Ovary (tissue), 10 donors: ENCODE measurements at places on chromosomes 11 and 22. TPM values are rescaled to one million over a fixed set of nuclear protein-coding genes. Genes with fewer than 3 reads are reported as not detected.

GRCh38 chr22:36244522-36245391 is 5.4 kb upstream of the APOL2 start:
- DNase-seq = no peak
- no peak overlapping the region for H3K27ac ChIP-seq
- H3K27me3 ChIP-seq = no peaks in the 10 kb centered on the region

DNA sequence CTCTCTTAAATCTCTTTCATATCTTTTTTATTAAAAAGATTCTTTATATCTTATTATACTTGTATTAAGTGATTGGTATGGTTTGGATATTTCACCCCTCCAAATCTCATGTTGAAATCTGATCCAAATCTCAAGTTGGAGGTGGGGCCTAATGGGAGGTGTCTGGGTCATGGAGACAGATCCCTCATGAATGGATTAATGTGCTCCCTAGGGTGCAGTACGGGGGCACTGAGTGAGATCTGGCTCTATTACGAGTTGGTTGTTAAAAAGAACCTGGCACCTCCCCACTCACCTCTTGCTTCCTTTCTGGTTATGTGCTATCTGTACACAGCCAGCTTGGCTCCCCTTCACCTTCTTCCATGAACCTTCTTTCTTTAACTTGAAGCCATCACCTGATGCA is 149.6 kb downstream of the CWF19L2 start:
- no peak overlapping the region for H3K4me3 ChIP-seq
- DNase-seq = no peak
- no peaks in the 10 kb centered on the region for H3K27me3 ChIP-seq
- H3K4me1 ChIP-seq = no peaks in the 10 kb centered on the region
- no peak overlapping the region for H3K27ac ChIP-seq

GRCh38 chr11:22444076-22444475 is 105.9 kb downstream of the SLC17A6 start:
- no peaks in the 10 kb centered on the region for H3K36me3 ChIP-seq
- H3K4me3 ChIP-seq = no peak overlapping the region
- H3K27ac ChIP-seq = no peak overlapping the region
- DNase-seq = no peak
- H3K27me3 ChIP-seq = no peaks in the 10 kb centered on the region

DNA sequence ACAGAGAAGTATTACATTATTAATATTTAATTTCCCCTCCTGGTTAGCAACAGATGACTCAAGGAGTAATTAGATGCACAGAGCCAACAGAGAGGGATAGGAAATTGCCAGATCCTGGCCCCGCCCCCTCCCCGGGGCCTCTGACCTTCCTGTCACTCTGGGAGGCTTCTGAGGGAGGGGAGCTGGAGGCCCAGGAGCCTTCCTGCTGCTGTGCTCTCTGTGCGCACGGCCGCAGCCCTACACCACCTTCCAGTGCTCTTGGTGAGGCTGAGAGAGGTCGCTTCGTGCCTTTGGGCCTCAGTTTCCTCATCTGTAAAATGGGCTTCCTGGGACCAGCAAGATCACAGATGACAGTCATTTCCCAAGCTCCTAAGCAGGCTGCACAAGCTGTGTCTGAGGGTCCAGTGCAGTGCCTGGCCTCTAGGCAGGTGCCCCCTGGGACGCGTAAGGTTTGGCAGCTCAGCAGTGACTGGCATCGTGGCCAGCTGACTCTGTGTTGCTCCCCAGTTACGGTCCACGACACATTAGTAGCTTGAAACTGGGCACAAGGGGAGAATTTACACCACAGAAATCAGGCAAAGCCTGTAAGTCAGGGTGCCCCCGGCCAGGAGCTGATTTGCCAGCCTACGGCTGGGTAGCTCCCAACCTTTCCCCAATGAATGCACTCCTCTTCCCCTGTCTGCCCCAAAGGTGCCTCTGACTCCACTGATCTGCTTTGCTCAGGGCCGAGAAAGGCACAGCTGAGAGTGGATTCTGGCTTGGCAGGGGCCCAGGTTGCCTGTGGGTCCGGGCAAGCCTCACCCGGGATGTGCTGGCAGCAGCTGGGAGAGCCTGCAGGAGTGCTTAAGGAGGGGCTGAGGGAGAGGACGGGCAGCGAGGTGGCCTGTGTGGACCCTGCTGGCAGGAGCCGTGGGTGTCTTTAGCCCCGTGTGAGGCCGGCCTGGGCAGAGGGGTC is 2.3 kb downstream of the ADORA2A start:
- H3K36me3 ChIP-seq = no peaks in the 10 kb centered on the region
- H3K27me3 ChIP-seq = no peaks in the 10 kb centered on the region
- no peak overlapping the region for H3K27ac ChIP-seq
- DNase-seq = no peak
- H3K4me1 ChIP-seq = peaks cover 10% of the 10 kb centered on the region

DNA sequence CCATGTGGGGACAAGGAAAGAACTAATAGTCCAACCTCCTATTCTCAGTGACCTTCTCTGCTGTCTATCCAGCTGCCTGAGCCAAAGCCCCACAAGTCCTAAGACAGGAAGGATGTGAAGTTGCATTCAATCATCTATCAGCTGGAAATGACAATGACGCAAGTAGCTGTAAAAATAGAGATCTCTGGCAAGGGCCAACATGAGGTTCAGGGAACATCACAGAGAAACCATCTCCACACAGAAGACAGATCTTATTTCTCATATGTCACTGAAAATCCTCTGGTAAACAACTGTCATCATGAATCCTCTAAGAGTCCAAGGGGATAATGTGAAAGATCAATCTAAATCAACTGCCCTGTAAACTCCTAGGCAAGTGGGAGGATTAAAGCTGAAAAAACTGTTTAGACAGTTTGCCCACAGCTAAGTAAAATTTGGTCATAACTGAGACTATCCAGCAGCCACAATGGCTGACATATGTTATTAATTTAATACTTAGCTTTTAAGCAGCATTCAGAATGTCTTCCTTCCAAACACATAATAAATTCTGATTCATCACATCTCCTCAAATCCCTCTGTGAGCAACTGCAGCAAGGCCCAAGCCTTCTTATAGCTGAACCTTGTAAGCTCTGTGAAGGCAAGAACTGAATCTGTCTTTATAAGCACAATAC is 52.1 kb downstream of the ALG9 start:
- H3K27me3 ChIP-seq = no peaks in the 10 kb centered on the region
- H3K36me3 ChIP-seq = no peaks in the 10 kb centered on the region
- H3K4me3 ChIP-seq = no peak overlapping the region
- no peak for DNase-seq
- H3K27ac ChIP-seq = no peak overlapping the region

- H3K4me1 ChIP-seq = no peaks in the 10 kb centered on the region
- no peak overlapping the region for H3K4me3 ChIP-seq
- no peaks in the 10 kb centered on the region for H3K27me3 ChIP-seq
- DNase-seq = no peak
Observed at GRCh38 chr11:114017723-114018122, 41.8 kb upstream of the ZBTB16 start.

- no peaks in the 10 kb centered on the region for H3K36me3 ChIP-seq
- DNase-seq = no peak
- no peaks in the 10 kb centered on the region for H3K27me3 ChIP-seq
- no peak overlapping the region for H3K27ac ChIP-seq
- H3K4me1 ChIP-seq = no peaks in the 10 kb centered on the region
Observed at GRCh38 chr11:132779497-132779896, 752.8 kb downstream of the OPCML start.

- H3K4me1 ChIP-seq = peaks cover 7% of the 10 kb centered on the region
- DNase-seq = no peak
- peak overlapping the region; percentile 62 for H3K27ac ChIP-seq
- H3K27me3 ChIP-seq = no peaks in the 10 kb centered on the region
Observed at GRCh38 chr22:46031557-46031956, 54.6 kb upstream of the WNT7B start.

- H3K4me3 ChIP-seq = no peak overlapping the region
- H3K27ac ChIP-seq = no peak overlapping the region
- no peaks in the 10 kb centered on the region for H3K4me1 ChIP-seq
- no peaks in the 10 kb centered on the region for H3K27me3 ChIP-seq
- DNase-seq = no peak
Observed at GRCh38 chr11:86793307-86793706, 7.0 kb upstream of the PRSS23 start.

DNA sequence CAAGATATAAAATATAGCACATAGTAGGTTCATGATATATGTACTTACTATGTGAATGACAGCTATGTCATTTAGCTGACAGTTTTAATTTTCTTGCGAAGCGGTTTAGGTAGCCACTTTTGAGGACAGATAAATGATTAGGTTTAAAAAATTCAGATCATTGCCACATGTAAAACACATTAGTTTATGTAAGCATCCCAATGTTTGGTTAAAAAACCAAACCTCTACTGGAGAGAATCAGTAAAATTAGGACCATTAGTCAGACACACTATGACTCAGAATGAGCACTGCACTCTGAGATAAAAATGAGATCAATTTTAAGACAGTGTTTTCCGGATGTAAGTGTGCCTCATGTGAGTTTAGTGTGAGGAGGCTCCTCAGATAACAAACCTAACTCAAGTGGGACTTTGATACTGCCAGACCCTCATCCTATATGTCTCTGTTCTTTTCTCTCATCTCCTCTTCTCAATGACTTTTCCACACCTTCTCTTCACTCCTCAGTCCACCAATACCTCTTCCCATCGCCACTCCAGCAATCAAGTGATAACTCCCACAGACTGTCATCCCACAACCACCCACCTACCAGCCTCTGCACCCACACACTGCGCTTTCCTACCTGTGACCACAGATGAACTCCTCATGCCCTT is 6.8 kb upstream of the OR2AT4 start:
- H3K36me3 ChIP-seq = no peaks in the 10 kb centered on the region
- no peaks in the 10 kb centered on the region for H3K4me1 ChIP-seq
- DNase-seq = no peak

DNA sequence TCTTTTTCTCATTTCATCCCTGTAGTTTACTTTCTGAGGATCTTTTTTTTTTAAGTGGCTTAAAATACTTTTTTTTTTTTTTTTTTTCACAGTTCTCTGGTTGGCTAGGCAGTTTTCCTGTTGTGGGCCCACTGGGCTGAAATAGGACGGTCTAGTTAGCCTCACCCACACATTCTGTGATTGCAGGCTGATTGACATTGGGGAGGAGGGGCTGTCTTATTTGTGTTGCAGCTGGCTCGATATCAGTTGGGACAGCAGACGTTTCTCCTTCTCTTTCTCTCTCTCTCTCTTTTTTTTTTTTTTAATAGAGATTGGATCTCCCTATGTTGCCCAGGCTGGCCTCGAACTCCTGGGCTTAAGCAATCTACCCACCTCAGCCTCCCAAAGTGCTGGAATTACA is 6.9 kb downstream of the BCR start:
- no peak overlapping the region for H3K27ac ChIP-seq
- H3K4me1 ChIP-seq = peaks cover 16% of the 10 kb centered on the region
- DNase-seq = no peak
- H3K4me3 ChIP-seq = no peak overlapping the region
- H3K27me3 ChIP-seq = no peaks in the 10 kb centered on the region

GRCh38 chr11:47186700-47187695 is 764 bp upstream of the PACSIN3 start:
- DNase-seq = peak; percentile 76
- H3K4me1 ChIP-seq = peaks cover 8% of the 10 kb centered on the region
- H3K4me3 ChIP-seq = peak overlapping the region; percentile 61
- peak overlapping the region; percentile 94 for H3K27ac ChIP-seq

The LIF gene
- polyA plus RNA-seq = 3.1 TPM

The C11orf71 gene
- 6.5 TPM for polyA plus RNA-seq

The CHRDL2 gene
- polyA plus RNA-seq = 0.22 TPM

The CDC42BPG gene
- 0.35 TPM for polyA plus RNA-seq

The MISFA gene
- polyA plus RNA-seq = 0.79 TPM

The LARGE1 gene
- 13.4 TPM for polyA plus RNA-seq
